ENCODE measurements at places on chromosomes 11 and 22. TPM values are rescaled to one million over a fixed set of nuclear protein-coding genes. Genes with fewer than 3 reads are reported as not detected.

Gene PLCB3
- total RNA-seq = 51.0 TPM

Gene CCDC188
- total RNA-seq = not detected

DNA sequence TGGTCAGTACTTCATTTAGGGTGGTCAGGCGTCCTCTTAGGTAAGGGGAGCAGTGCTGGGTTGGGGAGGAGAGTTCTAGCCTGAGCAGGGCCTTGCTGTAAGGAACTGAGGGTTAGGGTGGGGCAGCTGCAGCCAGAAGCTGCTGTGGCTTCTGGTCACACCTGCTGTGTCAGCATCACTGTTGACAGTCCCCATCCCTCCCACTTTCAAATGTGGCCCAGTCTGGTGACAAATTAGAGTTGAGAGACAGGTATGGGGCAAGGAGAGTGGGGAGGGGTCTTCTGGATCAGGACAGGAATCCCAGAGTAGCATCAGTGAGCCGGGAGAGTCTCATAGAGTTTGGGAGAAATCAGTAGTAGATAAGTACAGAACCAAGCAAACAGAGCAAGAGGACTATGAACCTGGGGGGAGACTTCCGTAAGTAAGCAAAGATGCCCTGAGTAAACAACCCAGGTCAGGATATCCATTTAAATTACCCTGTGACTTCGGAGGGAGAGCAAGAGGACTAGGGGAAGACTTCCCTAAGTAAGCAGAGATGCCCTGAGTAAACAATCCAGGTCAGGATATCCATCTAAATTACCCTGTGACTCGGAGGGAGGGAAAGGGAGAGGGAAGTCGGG is 53.7 kb downstream of the PPP6R2 start:
- DNase-seq = no peak

DNA sequence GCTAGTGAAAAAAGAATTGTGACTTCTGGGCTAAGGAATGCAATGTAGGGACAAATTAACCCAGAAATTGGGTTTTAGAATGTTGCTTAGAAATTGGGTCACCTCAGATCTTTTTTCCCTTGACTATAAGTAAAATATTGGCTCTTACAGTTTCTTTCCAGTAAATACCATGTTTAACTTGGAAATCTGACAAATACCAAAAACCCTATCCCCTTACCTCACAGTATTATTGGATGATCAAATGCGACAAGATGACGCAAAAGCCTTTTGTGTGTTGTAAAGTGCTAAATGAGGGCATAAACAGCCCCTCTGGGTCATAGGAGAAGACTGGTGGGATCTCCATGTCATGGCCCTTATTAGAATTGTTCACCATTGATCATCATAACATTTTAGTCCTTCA is 6.1 kb upstream of the UPB1 start:
- DNase-seq = no peak

Gene LMF2
- 28.7 TPM for total RNA-seq

Data from A172 (cell line).